ENCODE measurements at places on chromosomes 6 and 20.

DNA sequence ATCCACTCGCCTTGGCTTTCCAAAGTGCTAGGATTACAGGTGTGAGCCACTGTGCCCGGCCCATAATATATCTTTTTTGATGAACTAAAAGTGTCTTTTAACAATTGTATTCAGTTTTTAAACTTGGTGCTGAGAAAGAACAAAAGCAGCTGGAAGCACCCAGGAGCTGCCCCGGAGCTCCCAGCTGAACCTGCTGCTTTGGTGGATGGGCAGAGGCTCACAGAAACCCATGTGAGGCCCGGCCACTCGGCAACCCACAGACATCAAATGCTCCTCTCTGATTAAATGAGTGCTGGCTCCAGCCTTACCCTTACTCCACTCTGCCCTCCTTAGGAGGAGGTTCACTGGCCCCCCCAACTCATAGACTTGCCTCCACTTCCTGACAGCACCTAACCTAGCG is 59.4 kb upstream of the FRMD1 start:
- DNase-seq = no peak

DNA sequence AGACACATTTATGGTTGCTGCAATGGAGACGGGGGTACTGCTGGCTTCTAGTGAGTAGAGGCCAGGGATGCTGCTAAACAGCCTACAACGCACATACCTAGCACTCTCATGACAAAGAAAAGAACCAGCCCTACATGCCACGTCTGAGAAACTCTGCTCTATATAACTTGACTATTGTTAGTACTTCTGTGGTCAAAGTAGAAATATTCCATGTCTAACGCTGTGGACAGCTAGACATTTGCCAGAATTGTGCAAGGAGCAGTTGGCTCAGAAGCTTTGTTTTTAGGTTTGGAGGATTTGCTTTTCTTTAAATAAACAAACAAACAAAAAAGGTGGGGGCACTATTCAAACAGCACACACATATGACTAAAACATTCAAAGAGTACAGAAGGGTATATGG is 20.5 kb downstream of the UBE2V1 start:
- no peak for DNase-seq

DNA sequence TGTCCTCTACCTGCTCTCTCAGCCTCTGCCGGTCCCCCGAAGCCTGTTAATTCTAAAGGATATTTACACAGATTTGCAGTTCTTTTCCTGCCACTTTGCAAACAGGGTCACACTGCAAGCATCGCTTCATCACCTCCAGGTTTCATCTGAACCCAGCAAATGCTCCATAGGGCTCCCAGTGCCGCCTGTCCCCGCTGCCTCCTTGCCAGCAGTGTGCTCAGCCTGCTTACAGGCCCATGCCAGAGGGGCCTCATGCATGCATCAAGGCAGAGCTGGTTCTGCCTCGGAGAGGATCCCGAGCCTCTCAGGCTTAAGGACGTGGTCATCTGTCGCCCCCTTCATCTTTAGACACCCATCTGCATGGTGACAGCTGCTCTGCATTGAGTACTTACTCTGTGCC is 10.5 kb downstream of the SIRPA start:
- DNase-seq = no peak

DNA sequence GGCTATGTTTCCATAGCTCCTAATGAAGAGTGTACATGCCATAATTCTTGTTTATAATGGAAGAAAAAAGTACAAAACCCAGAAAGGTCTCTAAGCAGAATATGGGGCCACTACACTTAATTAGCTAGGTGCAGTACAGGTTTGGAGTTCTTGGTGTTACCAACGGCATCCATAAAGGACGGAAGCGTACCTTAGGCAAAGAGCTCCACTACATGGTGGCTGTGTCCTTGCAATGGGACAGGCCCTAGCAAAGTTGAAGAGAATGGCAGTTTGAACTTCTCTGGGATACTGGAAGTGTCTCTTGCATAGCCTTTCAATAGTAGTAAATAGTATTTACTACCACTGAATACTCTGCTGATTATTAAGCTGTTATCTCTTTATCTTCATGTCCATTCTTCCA is 371.7 kb upstream of the MMS22L start:
- no peak for DNase-seq

GRCh38 chr20:2825761-2826160 is 9.6 kb downstream of the TMEM239 start:
- DNase-seq = no peak

DNA sequence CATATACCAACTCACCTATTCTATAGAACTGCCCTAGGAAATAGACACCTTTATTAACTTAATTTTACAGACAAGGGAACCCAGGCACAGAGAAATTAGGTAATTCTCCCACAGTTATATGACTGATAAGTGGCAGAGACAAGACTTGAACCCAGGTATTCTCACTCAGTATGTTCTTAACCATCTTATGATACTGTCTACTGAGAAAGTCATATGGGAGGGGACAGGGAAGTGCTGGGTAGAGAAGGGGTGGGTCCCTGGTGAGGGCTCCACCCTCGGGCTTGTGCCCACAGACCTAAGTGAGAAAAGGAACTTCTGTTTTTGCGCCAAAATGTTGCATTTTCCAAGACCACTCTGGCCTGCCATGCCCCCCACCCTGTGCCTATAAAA is 123.5 kb downstream of the RNF144B start:
- no peak for DNase-seq

- no peak for DNase-seq
Observed at GRCh38 chr6:124560873-124561567, 401.2 kb upstream of the RNF217 start.

DNA sequence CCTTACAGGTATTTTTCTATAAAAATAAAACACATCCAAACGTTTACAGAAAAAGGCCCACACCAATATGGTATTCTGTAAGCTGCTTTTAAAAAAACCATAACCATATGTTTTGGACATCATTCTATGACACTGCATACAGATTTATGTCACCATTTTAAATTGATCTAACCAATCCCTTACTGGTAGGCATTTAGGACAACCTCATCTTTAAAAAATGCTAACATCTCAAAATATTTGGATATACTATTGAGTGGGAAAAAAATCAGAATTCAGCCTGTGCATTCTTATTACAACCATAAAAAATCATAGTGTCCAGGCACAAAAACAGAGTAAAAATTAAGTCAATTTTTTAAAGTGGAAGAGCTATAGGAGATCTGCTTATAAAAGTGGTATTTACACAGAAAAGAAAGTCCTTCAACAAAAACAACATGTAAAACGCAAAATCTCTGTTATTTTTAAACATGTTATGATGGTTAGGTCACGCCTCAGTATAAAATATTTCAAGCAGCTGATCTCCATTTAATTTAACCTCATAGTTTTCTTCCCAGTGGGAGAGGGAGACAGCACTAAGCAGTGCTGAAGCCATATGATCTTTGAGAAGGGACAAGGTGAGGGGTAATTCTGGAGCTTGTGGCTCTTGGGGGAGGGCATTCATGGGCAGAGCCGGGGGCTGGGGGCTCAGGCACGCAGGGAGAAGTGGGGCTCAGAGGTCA is 21.2 kb downstream of the TRAM2 start:
- no peak for DNase-seq

GRCh38 chr6:41277605-41278004 is 8.9 kb downstream of the TREM1 start:
- DNase-seq = no peak

DNA sequence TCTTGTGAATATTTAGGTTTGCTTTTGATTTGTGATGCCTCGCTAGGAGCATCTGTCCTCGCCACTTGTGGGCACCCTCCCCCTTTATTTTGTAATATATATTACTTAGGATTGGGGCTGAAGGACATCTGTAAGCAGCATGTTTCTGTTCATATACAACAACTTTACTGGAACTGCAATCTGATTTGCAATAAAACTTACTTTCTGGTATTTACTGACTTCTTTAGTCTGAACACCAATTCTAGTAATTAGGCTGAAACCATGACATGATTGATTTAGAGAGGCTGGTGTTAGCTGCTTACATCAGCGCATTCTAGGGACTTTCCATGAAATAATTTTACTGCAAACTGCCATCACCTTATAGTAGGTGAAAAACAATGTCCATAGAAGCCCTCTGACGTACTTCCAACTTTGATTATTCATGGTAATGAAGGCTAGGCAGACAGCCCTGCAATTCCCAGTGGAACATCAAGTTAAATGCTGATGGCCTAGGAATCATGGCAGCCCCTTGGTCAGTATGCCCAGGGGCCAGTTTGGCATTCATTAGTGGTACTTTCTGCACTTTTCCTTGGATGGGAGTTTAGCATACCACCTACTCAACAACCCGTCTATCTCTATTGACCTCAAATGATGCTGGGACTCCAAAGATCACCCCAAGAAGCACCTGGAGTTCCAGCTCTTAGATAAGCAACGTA is 132.9 kb upstream of the MCHR2 start:
- no peak for DNase-seq
